ENCODE measurements at places on chromosomes 4 and X.

DNA sequence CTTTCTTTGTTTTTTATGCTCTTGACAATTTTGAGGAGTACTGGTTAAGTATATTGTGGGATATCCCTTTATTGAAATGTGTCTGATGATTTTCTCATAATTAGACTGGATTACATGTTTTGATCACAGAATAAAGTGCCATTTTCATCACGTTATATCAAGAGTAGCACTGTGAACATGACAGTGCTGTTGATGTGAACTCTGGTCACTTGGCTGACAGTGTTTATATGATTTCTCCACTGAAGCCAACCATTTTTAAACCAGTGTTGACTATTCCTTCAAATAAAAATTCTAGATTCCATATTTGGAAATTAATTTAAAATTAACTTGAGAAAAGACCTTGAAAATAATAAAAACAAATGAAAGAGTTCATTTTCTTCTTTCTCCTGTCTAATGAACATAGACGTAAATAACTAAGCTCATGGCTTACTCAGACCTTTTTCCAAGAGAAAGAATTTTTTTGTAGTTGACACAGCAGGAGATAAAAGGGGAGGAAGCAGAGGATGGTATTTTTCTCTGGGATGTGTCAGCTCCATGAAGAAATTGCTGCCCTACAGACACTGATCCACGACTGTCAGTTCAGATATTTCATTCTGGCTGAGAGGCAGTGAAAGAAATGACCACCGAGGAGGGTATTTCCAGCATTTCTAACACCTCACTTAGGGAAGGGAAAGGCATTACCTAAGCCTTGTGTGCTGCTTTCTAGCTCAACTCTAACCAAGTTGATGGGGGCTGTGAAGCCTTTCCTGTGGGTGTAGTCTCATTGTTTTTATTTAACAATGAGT is 150.9 kb upstream of the ANK2 start:
- no peak for DNase-seq

- DNase-seq, result no peak
These were observed 48.4 kb downstream of the MTM1 start for GRCh38 chrX:150616863-150617198.

DNA sequence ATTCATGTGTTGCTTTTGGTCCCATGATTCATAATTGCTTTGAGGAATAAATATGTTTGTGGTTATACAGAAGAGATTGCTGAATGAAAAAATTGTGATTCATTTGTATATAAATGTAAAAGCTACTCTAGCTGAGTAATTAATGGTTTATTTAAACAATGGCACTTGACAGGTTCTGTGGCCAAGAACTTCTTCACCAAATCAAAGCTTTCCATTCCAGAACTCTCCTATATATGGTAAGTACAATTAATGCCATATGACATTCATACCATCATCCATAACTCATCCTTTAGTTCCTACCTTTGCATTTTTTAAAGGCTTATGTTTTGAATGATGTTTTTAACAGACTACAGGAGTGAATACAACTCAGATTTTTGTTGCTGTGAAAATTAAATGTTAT is 105.8 kb downstream of the REPS2 start:
- DNase-seq, result no peak

DNA sequence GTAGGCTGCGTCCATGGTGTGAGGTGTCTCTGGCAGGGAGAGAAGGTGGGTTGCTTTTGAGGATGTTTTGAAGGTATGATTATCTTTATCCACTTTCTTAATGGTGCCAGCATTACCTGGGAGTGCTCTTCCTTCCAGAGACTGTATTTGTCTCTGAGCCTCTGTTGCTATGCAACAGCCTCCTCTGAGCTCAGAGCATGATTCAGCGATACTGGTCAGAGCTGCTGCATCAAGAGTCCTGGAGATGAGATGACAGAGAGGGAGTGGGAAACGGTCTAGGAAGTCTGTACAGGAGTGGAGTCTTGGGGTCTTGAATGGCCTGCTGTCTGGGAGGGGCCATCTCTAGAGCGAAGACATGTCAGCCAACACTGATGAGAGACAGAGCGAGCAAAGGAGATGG is 104.4 kb upstream of the RAB40AL start:
- no peak for DNase-seq

DNA sequence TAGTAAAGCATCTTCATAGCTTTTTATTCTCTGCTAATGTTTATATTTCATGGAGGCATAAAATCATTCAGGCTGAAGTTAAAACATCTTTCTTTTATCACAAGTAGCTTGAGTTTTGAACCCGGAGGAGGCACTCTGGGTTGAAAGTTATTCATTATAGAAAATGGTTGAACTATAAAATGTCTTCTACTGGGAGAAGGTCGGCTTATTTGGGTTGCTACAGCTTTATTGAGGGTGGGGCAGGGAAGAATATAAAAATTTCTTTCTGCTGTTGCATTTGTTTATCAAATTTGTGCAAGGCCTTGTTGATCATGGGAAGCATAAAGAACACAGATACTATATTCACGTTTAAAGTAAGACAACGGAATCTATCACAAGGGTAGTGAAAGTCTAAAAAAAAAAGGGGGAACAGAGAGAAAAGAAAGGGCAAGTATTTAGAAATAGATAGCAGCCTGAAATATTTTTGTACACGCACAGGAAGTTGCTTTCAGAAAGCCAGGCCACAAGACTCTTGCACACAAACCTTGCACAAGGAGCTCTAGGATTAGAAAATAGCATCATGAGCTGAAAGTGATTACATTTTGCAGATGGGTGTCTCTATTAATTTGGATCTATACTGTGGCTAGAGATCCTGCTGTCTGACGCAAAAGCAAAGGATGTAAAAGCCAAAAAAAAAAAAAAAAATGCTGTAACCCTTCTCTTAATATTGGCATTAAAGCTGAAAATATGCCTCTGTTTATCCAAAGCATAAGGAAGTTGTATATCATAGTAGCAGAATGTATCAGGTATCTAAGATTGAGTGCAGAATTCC is 37.2 kb upstream of the FAM9C start:
- no peak for DNase-seq

DNA sequence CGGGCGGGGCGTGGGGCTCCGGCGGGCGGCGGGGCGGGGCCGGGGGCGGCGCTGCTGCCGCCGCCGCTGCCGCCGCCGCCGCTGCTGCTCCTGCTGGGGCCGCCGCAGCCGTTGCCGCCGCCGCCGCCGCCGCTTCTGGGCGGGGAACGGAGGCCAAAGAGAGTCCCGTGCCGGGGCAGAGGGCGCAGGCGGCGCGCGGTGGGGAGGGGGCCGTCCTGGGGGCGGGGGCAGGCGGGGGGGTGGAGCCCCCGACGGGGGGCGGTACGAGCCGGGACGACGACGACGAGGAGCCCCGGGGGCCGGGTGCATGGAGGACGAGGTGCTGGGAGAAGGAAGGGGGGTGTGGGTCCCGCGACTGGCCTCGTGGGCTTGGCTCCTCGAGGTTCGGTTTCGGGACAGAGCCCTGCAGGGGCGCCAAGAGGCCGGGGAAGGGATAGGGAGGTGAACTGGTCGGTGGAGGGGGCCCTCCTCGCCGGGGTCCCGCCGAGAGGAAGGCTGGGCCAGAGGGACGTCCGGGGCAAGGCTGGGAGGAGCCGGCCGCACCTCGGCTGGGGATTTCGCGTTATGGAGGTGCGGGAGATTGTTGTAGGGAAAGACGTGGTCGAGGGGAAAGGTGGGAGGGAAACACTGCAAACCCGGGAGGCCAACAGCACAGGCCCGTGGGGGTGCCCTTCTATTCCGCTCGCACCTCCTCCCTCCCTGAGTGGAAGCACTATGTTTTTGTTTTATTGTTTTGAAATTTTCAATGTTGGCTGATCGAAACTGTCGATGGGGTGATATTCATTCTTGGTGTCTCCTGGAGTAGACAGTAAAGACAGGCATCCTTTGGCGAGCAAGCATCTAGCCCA is 1.9 kb downstream of the BCORL1 start:
- DNase-seq, result peak; percentile 87

GRCh38 chr4:5808081-5808741 is 84.7 kb downstream of the CRMP1 start:
- no peak for DNase-seq

DNA sequence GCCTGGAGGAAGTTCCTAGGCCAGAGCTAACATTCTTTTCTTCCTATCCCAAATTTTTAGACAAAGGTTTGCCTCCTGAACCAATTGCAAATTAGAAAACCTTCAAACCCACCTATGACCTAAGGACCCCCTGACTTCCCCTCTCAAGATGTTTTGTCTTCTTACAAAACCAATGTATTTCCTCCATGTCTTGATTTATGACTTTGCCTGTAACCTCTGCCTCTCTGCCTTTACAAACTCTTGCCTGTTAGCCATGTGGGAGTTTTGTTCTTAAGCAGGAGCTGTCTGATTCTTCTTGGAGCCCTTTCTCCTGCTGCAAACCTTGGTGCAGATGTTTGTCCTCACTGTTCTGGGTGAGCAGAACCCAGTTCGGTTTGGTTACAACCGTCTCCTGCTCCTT is 222.3 kb upstream of the BOD1L1 start:
- DNase-seq, result no peak

- no peak for DNase-seq
These were observed 31.4 kb downstream of the TBC1D1 start for GRCh38 chr4:37922328-37922727.

DNA sequence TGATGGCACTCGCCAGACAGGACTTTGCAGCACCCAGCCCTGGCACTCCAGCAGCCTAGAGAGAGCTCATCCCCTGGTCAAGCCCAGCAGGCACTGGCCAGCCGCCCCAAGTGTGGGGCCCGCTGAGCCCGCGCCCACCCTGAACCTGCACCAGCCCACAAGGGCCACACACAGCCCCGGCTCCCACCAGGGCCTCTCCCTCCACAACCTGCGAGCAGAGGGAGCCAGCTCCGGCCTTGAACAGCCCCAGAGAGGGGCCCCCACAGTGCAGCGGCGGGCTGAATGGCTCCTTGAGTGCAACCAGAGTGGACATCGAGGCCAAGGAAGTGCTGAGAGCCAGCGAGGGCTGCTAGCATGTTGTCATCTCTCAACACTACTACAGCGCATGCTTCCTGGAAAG is 34.4 kb upstream of the DEFB131A start:
- no peak for DNase-seq

GRCh38 chr4:16001484-16001858 is 38.5 kb upstream of the FGFBP2 start:
- peak; percentile 87 for DNase-seq

- DNase-seq, result no peak
These were observed 22.2 kb downstream of the CLCN4 start for GRCh38 chrX:10178866-10179463.

DNA sequence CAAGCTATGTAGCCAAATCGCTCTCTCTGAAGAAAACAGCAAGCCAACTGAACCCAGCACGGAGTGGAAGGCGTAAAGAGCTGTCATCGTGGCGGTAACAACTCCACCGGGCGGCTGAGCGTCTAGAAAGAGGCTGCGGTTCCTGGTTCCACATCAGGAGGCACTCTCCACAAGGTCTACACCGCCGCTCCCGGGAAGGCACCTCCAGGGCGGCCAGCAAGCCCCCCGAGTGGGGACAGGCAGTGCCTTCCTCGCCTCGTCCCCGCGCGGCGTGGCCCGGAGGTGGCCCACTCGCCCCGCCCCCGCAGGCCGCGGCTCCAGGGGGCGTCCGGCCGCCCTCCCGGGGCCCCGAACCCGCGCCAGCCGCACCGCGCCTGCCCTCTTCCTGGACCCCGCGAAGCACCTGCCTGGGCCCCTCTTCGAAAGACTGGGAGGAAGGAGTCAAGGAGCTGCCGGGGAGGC is 755 bp downstream of the KLHL8 start:
- DNase-seq, result no peak

DNA sequence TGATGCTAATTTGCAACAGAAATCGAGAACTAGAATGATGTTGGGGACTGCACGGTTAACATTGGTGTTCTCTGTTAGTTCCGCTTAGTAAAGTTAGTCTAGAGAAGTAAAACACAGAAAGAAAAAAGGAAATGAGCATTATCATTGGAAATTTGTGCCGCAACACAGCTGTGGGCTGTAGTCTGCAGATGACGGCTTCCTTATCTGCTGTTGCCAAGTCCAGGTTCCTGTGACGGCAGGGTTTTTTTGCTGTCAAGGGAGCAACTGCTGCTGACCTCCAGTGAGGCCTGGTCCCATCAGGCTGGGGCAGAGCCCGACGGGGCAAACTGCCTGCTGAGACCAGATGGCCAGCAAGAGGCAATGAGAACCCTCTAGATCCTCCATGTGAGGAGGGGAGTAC is 38.9 kb upstream of the PHEX start:
- DNase-seq, result no peak

GRCh38 chr4:140720387-140721304 is 35.5 kb downstream of the TBC1D9 start:
- no peak for DNase-seq

DNA sequence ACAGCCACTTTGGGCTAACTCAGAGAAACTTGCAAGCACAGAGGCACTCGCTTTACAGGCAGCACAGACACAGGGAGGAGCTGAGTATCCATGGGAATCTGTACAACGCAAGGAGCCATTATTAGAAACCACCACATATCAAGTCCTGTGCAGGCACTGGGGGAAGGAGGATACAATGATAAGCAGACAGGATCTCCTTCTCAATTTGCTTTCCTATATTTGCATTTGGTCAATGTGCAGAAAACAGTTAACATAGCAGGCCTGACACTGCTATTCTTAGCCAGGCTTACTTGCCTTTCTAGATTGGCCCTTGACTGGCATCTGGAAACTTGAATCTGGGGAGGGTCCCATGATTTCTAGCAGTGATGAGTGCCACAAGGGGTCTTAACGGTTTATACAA is 65.8 kb downstream of the TEC start:
- no peak for DNase-seq

DNA sequence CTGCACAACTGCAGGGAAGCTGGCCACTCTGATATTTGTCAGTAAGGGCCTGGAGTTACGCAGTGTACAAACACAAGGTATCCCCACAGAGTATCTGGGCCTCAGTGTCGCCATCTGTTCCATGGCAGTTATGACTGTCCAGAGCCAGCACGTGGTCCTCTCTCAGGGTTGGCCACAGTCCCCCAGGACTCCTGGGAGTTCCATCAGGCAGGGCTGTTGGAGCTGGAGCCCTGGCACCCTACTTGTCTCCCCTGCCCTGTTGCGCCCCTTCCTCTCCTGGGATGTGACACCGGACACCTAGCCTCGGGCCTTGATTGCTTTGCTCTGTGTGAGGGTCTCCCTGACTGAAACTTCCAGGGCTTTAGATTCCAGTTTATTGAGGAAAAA is 8.4 kb downstream of the HTRA3 start:
- DNase-seq, result no peak

DNA sequence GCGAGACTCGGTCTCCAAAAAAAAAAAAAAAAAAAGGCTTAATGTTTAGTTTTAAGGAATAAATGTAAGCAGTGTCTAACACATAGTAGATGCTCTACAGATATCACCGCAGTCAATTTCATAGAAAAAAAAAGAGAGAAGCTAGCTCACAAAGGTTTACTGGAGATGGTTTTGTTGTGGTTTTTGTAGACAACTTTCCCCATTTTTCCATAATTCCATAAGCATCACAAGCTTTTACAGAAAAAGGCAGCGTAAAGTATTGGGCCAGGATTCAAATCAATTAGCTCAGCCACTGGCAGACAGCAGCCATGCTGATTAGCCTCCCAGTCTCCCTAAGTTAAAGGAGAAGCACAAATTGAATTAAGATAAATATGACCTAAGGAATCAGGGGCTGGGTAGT is 1.5 kb downstream of the GRSF1 start:
- no peak for DNase-seq

- no peak for DNase-seq
These were observed 121.6 kb upstream of the TBC1D9 start for GRCh38 chr4:140877781-140878180.

- peak; percentile 59 for DNase-seq
These were observed 18.8 kb upstream of the PPP2R2C start for GRCh38 chr4:6491235-6491634.

- DNase-seq, result no peak
These were observed 187.0 kb downstream of the BMPR1B start for GRCh38 chr4:94944726-94945125.

- no peak for DNase-seq
These were observed 72.9 kb downstream of the MED28 start for GRCh38 chr4:17687237-17687857.
